Occipital lobe (tissue), 3 donors: ENCODE measurements at places on chromosomes 5 and 9. TPM values are rescaled to one million over a fixed set of nuclear protein-coding genes. Genes with fewer than 3 reads are reported as not detected.

The TMC1 gene
- total RNA-seq: 0.78 TPM

The OLFM1 gene
- 77.8 TPM for total RNA-seq

The SLCO6A1 gene
- 0.94 TPM for total RNA-seq

The PLAA gene
- total RNA-seq: 49.0 TPM

DNA sequence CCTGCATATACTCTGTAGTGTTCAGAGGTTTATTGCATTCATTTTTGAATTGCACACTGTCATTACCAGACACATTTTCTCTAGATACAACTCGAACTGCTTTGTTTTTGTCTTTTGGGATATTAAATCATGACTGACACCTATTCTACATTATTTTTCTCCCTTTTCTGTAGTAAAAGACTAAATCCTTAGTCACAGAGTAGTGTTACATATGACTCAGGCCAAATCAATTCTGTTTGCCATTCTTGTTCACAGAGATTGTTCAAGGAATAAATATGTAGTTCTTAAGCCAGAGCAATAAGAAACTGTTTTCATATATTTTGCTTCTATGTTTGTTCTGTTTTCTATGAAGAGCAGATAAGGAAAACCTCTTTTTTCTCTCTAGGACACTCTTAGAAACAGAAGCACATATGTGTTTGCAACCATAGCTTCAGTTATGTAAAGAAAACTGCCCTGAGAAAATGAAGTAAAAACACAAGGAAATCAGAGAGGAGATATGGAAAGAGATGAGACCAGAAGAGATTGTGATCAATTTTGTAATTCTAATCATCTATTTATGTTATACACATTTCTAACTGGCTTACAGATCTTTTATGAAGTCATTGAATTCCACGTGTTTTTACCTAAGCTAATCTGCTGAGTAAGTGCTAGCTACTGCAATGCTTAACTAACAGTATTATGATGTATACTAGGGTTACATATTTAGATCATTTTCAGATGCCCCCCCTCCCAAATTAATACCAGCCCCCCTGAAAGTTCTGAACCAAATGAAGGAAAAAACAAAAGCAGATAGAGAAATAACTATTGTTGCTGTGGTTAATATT is 1995.6 kb upstream of the CDH6 start:
- no peak for DNase-seq
